T-cell (primary cell): ENCODE measurements at places on chromosomes 1 and 21.

GRCh38 chr1:107132780-107133179, 8.1 kb upstream of the NTNG1 start:
- H3K4me1 ChIP-seq: no peaks in the 10 kb centered on the region
- no peak overlapping the region for H3K27ac ChIP-seq
- H3K4me3 ChIP-seq: no peak overlapping the region
- H3K36me3 ChIP-seq: no peaks in the 10 kb centered on the region
- no peak for DNase-seq
- H3K27me3 ChIP-seq: peaks cover 3% of the 10 kb centered on the region

DNA sequence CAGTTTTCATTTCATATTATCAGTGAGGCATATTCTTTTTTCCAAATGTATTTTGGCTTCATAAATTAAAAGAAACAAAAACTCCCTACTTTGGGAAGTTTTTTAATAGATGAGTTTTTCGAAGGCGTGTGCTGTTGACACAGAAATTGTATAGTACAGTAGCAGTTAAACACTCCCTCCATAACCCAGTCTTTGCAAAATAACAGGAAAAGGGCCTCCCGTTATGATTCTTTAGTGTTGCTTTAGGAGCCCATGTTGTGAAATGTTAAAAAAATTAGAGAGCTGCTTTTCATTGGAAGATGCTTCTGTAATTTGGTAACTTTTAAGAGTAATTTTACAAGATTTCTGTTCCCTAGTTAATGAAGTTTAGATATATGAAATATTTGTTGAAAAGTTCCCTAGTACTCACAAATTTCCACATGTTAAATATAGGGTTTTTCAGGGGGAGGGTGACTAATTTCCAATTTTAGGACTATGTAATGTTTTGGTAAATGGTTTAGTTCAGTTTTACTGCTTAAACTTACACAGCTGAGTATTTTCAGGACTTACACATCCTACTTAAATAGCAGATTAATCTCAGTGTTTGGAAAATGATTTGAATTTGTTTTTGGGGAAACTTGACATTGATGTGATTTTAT, 2.0 kb downstream of the CAMSAP2 start:
- no peaks in the 10 kb centered on the region for H3K36me3 ChIP-seq
- peaks cover 15% of the 10 kb centered on the region for H3K4me1 ChIP-seq
- DNase-seq: no peak
- no peak overlapping the region for H3K4me3 ChIP-seq
- no peak overlapping the region for H3K27ac ChIP-seq

DNA sequence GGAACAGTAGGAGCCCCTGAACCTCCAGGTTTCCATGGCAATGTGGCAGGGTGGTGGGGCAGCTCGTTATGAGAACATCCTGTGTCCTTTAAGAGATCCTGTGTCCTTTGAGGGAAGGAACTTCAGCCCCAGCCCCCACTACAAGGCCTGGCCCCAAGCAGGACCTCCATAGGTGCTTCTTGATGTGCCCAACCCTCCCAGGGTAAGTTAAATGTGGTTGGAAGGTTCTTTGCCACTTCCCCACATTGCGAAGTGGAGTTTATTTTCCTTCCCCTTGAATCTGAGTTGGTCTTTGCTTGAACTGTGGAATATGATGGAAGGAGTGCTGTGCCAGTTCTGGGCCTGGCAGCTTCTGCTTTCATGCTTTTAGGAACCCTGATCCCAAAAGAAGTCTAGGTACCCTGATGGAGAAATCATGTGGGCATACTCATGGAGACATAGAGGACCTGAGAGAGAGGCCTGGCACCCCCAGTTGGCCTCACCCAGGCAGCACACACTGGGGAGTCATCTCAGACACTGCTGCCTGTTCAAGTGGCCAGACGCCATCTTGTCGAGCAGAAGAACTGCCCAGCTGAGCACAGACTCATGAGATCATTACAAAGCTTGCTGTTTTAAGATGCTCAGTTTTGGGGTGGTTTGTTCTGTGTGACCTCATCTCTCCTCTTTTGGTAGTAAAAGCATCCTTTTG, 44.1 kb upstream of the ACTL8 start:
- H3K4me1 ChIP-seq: no peaks in the 10 kb centered on the region
- no peaks in the 10 kb centered on the region for H3K36me3 ChIP-seq
- peaks cover 19% of the 10 kb centered on the region for H3K27me3 ChIP-seq
- DNase-seq: no peak

DNA sequence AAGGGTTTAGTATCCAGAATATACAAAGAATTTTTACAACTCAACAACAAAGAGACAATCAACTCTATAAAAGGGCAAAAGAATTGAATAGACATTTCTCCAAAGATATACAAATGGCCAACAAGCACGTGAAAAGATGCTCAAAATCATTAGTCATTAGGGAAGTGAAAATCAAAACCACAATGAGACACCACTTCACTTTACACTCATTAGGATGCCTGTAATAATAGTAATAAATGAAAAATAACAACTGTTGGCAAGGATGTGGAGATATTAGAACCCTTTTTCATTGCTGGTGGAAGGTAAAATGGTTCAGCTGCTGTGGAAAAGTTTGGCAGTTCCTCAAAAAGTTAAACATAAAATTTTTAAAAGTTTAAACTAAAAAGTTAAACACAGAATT, 7.0 kb upstream of the ABCD3 start:
- DNase-seq: no peak
- no peaks in the 10 kb centered on the region for H3K4me1 ChIP-seq
- H3K27ac ChIP-seq: no peak overlapping the region
- H3K4me3 ChIP-seq: no peak overlapping the region

GRCh38 chr21:35340273-35340672, 291.2 kb upstream of the RUNX1 start:
- H3K36me3 ChIP-seq: no peaks in the 10 kb centered on the region
- H3K4me3 ChIP-seq: no peak overlapping the region
- H3K4me1 ChIP-seq: no peaks in the 10 kb centered on the region
- H3K27me3 ChIP-seq: no peaks in the 10 kb centered on the region
- DNase-seq: no peak
- H3K27ac ChIP-seq: no peak overlapping the region

DNA sequence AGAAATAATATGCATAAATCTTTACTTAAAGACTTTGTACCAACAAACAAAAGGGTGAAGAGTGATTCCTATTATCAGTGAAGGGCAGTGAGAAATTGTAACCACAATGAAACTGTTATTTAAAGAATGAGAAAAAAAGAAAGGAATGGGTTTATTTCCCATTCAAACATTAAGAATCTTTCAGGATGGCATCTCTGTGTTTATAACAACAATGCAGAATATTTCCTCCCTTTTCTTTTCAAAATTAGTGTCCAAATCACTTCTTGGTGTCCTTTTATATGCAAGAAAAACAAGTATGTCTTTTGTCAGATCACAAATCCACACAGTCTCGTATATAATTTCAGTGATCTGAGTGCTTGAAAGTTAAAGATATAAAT, 61.2 kb downstream of the PTPRC start:
- no peak for DNase-seq
- H3K4me1 ChIP-seq: peaks cover 32% of the 10 kb centered on the region
- H3K27me3 ChIP-seq: no peaks in the 10 kb centered on the region
- H3K27ac ChIP-seq: peak overlapping the region; percentile 7

GRCh38 chr1:233355841-233356704, 28.5 kb downstream of the MAP3K21 start:
- no peak overlapping the region for H3K4me3 ChIP-seq
- no peaks in the 10 kb centered on the region for H3K4me1 ChIP-seq
- H3K36me3 ChIP-seq: no peaks in the 10 kb centered on the region
- no peaks in the 10 kb centered on the region for H3K27me3 ChIP-seq
- H3K27ac ChIP-seq: no peak overlapping the region

GRCh38 chr1:159991513-159991912, 37.5 kb upstream of the SLAMF9 start:
- H3K36me3 ChIP-seq: no peaks in the 10 kb centered on the region
- peaks cover 8% of the 10 kb centered on the region for H3K27me3 ChIP-seq
- no peak overlapping the region for H3K4me3 ChIP-seq
- no peaks in the 10 kb centered on the region for H3K4me1 ChIP-seq
- no peak overlapping the region for H3K27ac ChIP-seq
- DNase-seq: no peak

DNA sequence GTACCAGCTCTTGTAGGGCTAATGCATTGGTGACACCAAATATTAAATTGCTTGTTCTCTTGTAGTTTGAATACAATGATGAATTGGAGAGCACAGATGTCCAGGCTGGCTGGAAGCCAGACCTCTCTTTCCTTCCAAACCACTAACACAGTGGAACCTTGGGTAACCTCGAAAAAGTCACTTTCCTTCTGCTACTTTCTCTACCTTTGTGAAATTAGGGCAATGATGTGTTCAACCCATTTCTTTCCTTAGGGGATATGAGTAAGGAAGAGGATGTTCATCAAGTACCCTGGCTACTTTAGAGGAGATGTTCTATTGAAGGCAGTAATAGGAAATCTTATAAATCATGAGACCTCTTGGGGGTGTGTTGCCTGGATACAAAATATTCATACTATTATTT, 55.7 kb downstream of the XCL2 start:
- no peak for DNase-seq
- no peaks in the 10 kb centered on the region for H3K27me3 ChIP-seq
- no peak overlapping the region for H3K27ac ChIP-seq
- H3K36me3 ChIP-seq: no peaks in the 10 kb centered on the region
- H3K4me1 ChIP-seq: peaks cover 11% of the 10 kb centered on the region
- H3K4me3 ChIP-seq: no peak overlapping the region

DNA sequence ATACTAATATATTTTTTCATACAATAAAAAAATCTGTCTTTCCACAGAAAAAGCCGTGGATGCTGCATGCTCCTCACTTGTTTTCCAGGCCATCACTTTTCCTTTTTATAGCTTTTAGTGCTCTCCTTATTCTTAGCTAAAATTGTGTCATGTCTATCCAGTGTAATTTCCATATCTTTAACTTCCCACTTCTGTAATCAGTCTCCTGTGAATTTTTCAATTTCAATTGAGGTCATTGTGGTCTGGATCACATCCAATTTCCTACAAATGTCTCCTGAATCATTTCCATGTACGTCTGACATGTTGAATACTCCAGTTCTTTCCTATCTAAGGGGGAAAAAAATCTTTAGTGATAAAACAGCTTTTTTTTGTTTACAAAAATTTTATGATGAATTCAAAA, 838.2 kb upstream of the B3GALT2 start:
- H3K4me3 ChIP-seq: no peak overlapping the region
- DNase-seq: no peak
- H3K27ac ChIP-seq: no peak overlapping the region
- no peaks in the 10 kb centered on the region for H3K4me1 ChIP-seq

- H3K27ac ChIP-seq: no peak overlapping the region
- H3K27me3 ChIP-seq: no peaks in the 10 kb centered on the region
- H3K36me3 ChIP-seq: no peaks in the 10 kb centered on the region
- no peak overlapping the region for H3K4me3 ChIP-seq
- H3K4me1 ChIP-seq: no peaks in the 10 kb centered on the region
- no peak for DNase-seq
These were observed 15.0 kb upstream of the TGFB2 start for GRCh38 chr1:218330043-218330623.

GRCh38 chr21:22192766-22193165, 1194.6 kb downstream of the NCAM2 start:
- no peak overlapping the region for H3K4me3 ChIP-seq
- DNase-seq: no peak
- no peaks in the 10 kb centered on the region for H3K36me3 ChIP-seq
- H3K4me1 ChIP-seq: no peaks in the 10 kb centered on the region
- H3K27me3 ChIP-seq: no peaks in the 10 kb centered on the region

GRCh38 chr1:156437037-156437867, 63.3 kb downstream of the MEF2D start:
- H3K27ac ChIP-seq: no peak overlapping the region
- H3K4me1 ChIP-seq: peaks cover 11% of the 10 kb centered on the region
- H3K4me3 ChIP-seq: no peak overlapping the region
- DNase-seq: no peak

- no peak for DNase-seq
- no peak overlapping the region for H3K4me3 ChIP-seq
- H3K27me3 ChIP-seq: no peaks in the 10 kb centered on the region
- H3K4me1 ChIP-seq: no peaks in the 10 kb centered on the region
- peaks cover 12% of the 10 kb centered on the region for H3K36me3 ChIP-seq
- H3K27ac ChIP-seq: no peak overlapping the region
These were observed 24.9 kb downstream of the SETD4 start for GRCh38 chr21:36035381-36035791.

- DNase-seq: no peak
- H3K36me3 ChIP-seq: no peaks in the 10 kb centered on the region
- H3K27me3 ChIP-seq: peaks cover 9% of the 10 kb centered on the region
- H3K4me1 ChIP-seq: no peaks in the 10 kb centered on the region
These were observed 626.5 kb downstream of the NPHP4 start for GRCh38 chr1:5365751-5366150.

DNA sequence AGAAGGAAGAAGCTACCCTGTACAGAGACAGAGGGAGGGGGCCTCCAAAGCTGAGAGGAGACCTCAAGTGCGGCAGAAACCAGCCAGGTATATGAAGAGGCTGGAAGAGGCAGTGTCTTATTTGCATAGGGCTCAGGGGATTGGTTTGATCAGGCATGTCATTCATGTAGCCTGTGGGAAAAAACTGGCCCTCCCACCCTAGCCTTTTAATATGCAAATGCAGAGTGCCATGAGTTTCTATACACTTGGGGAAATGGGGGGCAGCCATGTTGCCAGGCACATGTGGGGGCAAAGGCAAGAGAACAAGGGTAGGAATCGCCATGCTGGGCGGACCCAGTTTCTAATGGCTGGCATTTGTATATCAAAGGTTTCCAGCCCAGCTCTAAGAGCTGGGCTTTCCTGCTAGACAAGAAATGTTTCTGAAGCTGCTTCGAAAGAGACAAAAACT, 172.7 kb downstream of the RASAL2 start:
- no peaks in the 10 kb centered on the region for H3K36me3 ChIP-seq
- no peaks in the 10 kb centered on the region for H3K27me3 ChIP-seq
- H3K4me3 ChIP-seq: no peak overlapping the region

DNA sequence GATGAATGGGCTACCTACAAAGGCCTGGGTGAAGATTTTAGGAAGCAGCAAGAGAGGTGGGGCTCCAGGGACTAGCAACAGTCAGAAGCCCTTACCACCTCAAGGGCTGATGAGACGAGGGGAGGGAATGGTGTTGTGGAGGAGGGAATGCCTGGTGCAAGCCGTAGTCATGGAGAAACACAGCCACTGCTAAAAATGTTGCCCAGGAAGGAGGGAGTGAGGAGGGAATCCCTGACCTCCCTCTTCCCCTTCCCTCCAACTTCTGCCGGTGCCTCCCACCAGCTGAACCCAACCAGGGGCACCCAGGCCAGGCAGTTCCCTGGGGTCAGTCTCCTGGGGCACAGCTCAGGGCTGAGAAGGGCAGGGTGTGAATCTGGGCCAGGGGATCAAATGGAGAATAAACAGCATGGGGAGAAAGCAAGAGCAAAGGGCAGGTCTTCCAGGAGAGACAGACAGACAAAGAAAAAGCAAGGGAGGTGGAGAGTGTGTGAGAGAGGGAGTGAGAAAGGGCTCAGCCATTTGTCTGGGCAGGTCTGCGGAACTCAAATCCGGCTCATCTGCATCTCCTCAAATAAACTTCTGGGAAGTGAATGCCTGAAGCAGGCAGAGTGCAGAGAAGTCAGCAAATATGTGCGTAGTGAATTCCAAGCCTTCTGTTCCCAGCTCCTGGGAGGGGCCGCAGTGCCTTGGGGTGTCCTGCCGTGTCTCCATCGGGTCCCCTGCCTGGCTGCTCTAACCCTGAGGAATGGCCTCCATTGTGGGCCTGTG, 27.1 kb upstream of the POU3F1 start:
- no peak for DNase-seq
- no peaks in the 10 kb centered on the region for H3K4me1 ChIP-seq
- H3K27me3 ChIP-seq: peaks cover 38% of the 10 kb centered on the region
- H3K4me3 ChIP-seq: no peak overlapping the region

- no peak for DNase-seq
- H3K27me3 ChIP-seq: no peaks in the 10 kb centered on the region
- H3K4me3 ChIP-seq: no peak overlapping the region
- H3K4me1 ChIP-seq: no peaks in the 10 kb centered on the region
- no peak overlapping the region for H3K27ac ChIP-seq
These were observed 154.5 kb upstream of the C1orf87 start for GRCh38 chr1:60228041-60228491.
